ENCODE measurements at places on chromosomes 1 and 21. TPM values are rescaled to one million over a fixed set of nuclear protein-coding genes. Genes with fewer than 3 reads are reported as not detected.

WNT3A gene
- not detected for total RNA-seq

PPCS gene
- 52.2 TPM for total RNA-seq

MAGOH gene
- total RNA-seq: 68.3 TPM

C1orf116 gene
- 76.9 TPM for total RNA-seq

KDF1 gene
- 32.8 TPM for total RNA-seq

HES3 gene
- not detected for total RNA-seq

GABPA gene
- total RNA-seq: 13.6 TPM

SUMO3 gene
- 127 TPM for total RNA-seq

SLC35D1 gene
- total RNA-seq: 13.8 TPM

HPDL gene
- 2.2 TPM for total RNA-seq

RXRG gene
- total RNA-seq: not detected

CR1L gene
- total RNA-seq: not detected

LPAR3 gene
- total RNA-seq: 32.3 TPM

GSTM2 gene
- total RNA-seq: 6.7 TPM

INPP5B gene
- total RNA-seq: 8.0 TPM

SPRR4 gene
- total RNA-seq: 0.18 TPM

SH2D1B gene
- not detected for total RNA-seq

FCAMR gene
- not detected for total RNA-seq

DIPK1A gene
- 9.9 TPM for total RNA-seq

ANGPTL1 gene
- total RNA-seq: not detected

S100A16 gene
- 1,000 TPM for total RNA-seq

ATP6V1G3 gene
- not detected for total RNA-seq

KIF26B gene
- total RNA-seq: 1.9 TPM

UTS2 gene
- total RNA-seq: not detected

CDC7 gene
- 12.7 TPM for total RNA-seq

TMEM54 gene
- 90.0 TPM for total RNA-seq

EVI5 gene
- 31.5 TPM for total RNA-seq

PLA2G2A gene
- not detected for total RNA-seq

DVL1 gene
- total RNA-seq: 113 TPM

NUDT4B gene
- 1.2 TPM for total RNA-seq

GIPC2 gene
- 0.71 TPM for total RNA-seq

GBP6 gene
- total RNA-seq: 0.39 TPM

RAB3B gene
- total RNA-seq: 17.9 TPM

CCDC17 gene
- 0.46 TPM for total RNA-seq

THEM4 gene
- total RNA-seq: 13.2 TPM

LDLRAD2 gene
- 0.03 TPM for total RNA-seq

EIF2D gene
- 54.3 TPM for total RNA-seq

RORC gene
- not detected for total RNA-seq

ZNF695 gene
- 6.2 TPM for total RNA-seq

VAV3 gene
- total RNA-seq: 9.7 TPM

HORMAD1 gene
- not detected for total RNA-seq

CNR2 gene
- not detected for total RNA-seq

HAPLN2 gene
- total RNA-seq: not detected

PRAMEF14 gene
- not detected for total RNA-seq

NPR1 gene
- not detected for total RNA-seq

SYT14 gene
- total RNA-seq: 7.1 TPM

FAM43B gene
- not detected for total RNA-seq

CYP4Z1 gene
- total RNA-seq: not detected

CGN gene
- total RNA-seq: 3.6 TPM

OSCP1 gene
- total RNA-seq: 4.4 TPM

Data from foreskin keratinocyte (primary cell).